T-helper 1 cell (primary cell): ENCODE measurements at places on chromosomes 16 and 17.

GRCh38 chr17:32871746-32872145 is 5.2 kb downstream of the MYO1D start:
- no peak for DNase-seq

DNA sequence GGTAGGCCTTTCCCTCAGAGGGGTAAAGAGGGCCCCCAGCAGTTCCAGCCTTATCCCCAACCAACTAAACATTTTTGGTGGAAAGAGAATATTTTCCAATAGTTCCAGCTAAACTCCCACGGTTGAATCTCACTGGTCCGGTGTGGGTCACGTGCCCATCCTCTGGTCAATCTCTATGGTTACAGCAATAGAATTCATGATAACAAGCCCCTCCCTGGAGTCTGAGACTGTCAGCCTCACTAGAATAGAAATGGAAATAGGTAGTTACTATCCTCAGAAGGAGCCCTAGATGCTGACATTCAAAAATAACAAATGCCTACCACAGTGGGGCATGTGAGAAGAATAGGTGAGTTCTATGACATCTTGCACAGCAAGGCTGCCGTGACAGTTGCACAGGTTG is 37.5 kb upstream of the LITAF start:
- no peak for DNase-seq

GRCh38 chr17:69870091-69870530 is 204.9 kb upstream of the KCNJ16 start:
- no peak for DNase-seq

- DNase-seq: no peak
Observed at GRCh38 chr16:76854234-76854633, 336.8 kb upstream of the MON1B start.

DNA sequence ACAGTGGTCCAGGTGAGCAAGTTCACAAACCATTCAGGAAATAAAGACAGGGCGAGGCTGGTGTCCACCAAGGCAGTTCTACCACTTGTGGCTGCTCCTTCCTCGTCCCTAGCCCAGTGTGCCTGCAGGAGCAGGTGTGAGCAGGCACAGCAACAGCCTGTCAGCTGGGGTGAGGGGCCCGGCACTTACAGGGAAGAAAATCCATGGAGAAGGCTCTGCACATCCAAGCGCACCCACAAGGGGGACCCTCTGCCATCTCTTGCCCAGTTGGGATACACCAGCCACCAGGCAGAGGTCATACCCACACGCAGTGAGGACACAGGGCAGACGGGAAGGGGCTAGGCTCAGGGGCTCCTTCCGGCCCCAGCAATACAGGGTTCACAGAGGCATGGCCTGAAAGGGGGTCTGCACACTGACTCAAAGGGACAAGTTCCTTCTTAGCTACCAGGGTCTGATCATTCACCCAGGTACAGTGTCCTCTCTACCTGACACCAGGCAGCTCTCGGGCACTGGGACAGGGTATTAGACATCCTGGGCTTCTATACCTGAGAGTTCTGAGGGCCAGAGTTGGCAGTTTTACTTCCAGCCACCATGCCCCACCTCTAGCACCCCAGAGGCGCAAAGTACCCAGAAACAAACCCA is 27.0 kb downstream of the CDIP1 start:
- no peak for DNase-seq

- DNase-seq: peak; percentile 58
Observed at GRCh38 chr17:21042458-21043295, at the start of gene USP22. USP22 (minus strand) TSS chr17:21043011; CDS start chr17:21042835, 176 bp downstream.

- DNase-seq: no peak
Observed at GRCh38 chr16:57262841-57263540, 17.9 kb downstream of the ARL2BP start.

DNA sequence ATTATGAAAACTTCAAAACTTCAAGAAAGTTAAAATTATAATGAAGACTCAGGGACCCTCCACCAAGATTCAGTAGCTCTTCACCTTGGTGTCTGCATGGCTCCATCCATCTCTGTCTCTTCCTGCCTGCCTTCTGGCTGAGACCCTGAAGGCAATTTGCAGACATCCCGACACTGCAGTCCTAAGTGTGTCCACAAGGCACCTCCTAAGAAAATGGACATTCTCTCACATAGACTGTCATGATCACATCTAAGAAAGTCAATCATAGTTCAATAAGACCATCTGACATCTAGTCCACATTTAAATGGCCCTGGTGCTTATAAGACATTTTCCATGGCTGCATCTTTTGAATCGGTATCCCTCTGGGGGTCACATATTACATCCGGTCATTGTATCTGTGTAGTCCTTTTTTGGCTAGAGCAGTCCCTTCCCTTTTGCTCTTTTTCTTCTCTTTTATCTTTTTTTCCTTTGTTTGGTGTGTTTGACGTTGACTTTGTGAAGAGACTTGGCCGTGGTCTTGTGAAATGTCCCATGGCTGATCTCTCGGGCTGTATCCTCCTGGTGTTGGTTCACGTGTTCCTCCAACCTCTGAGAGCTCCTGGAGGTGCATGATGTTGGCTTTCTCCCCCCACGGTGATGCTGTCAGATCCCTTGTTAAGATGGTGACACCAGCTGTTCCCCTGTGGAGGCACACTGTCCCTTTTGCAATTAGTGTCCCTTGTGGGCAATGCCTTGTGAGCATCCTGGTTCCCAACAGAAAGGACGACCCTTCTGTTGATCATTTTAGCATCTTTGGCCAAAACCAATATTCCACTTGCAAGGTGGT is 5.0 kb upstream of the TNFRSF13B start:
- no peak for DNase-seq

- DNase-seq: no peak
Observed at GRCh38 chr16:68737046-68737729, at the start of gene CDH1. CDH1 (plus strand) TSS chr16:68737292; CDS start chr16:68737416, 124 bp downstream.

GRCh38 chr17:69997332-69997731 is 77.7 kb upstream of the KCNJ16 start:
- no peak for DNase-seq

DNA sequence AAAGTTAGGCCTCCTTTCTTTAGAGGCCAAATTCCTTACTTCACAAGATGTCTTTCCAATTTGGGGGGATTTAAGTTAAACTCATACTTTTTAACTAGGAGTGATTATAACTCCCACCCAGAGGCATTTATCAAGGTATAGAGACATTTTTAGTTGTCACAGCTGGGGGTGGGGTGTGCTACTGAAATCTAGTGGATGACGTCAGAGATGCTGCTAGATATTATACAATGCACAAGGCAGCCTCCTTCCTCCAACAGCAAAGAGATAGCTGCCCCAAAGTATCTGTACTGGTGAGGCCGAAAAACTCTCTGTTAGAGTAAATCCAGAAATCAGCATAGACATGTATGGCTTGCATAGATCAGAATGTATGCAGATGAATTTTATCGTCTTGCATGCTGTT is 324.0 kb downstream of the HS3ST4 start:
- no peak for DNase-seq

DNA sequence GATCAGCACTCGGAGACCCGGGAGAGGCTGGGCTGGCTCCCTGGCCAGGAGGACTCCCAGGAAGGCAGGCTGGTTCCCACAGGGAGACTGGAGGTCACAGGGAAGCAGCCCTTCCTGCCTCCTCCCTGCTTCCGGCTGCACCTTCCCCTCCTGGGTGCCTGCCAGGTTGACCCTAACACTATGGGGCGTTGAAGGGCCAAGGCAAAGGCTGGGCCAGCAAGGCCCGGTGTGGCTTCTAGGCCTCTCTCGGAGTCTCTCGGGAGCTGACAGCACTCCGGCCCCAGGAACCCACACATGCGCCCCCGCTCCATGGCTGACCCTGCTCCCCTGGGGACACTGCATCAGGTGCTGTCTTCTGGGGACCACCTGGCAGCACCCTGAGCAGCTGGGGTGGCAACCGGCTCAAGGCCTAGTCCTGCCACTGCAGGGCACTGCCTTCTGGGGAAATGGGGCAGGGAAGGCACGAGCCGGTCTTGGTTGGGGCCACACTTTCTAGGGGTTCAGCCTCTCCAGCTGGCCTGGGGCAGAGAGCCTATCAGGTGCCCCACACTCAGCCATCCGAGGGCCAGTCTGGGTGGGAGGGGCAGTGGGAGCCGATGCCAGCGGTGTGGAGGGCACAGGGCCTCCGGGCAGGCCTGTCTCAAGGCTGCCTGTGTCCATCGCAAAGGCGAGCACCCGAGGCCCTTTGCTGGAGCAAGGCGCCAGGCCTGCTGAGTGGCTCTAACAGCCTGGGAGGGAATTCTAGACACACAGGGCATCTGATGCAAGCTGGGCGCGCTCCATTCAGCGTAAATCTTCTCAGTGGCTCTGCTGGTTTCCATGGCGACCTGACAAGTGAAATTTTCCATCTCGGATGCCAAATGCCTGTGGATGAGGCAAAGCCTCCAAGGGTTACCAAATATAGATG is 5.6 kb upstream of the MTSS2 start:
- DNase-seq: no peak
